ENCODE measurements at places on chromosomes 12 and 14.

- DNase-seq, result no peak
Measured at GRCh38 chr12:119182701-119183493, 4.2 kb downstream of the HSPB8 start.

- no peak for DNase-seq
Measured at GRCh38 chr14:101499513-101499912, 61.8 kb upstream of the DIO3 start.

- peak; percentile 35 for DNase-seq
Measured at GRCh38 chr14:31926123-31926522, 151.0 kb upstream of the ARHGAP5 start.

GRCh38 chr12:3256103-3256631, 179.0 kb downstream of the TSPAN9 start:
- DNase-seq, result no peak

DNA sequence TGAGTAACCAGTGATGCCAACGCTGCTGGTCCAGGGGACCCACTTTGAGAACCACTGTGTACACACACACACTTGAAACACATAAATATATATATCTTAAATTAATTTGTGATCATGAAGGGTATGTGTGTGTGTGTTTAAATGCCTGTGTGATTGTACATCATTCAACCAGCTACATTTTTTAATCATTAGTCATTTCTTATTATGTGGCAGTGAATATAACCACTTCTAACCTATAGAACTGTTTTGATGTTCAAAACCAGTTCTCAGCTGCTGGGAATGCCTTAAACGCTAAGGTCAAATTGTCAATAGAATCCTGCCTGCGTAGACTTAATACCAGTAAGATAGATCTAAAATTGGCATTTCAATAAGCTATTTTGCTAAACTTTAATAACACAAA, 330.0 kb downstream of the SYT1 start:
- DNase-seq, result no peak

DNA sequence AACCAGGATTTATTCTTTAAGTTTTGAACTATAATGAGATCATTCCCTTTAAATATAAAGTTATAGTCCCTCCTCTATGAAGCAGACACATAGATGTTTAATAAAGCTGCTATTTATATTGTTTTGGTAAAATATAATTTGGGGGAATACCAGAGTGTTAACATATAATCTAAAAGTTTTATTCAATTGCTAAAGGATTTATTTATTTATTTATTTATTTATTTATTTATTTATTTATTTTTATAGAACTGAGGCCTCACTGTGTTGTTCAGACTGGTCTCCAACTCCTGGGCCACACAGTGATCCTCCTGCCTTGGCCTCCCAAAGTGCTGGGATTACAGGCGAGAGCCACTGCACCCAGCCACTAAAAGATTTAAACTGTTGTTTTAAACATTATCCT, 98.6 kb downstream of the KICS2 start:
- DNase-seq, result no peak

GRCh38 chr12:30219047-30219446, 435.3 kb upstream of the TMTC1 start:
- DNase-seq, result no peak

DNA sequence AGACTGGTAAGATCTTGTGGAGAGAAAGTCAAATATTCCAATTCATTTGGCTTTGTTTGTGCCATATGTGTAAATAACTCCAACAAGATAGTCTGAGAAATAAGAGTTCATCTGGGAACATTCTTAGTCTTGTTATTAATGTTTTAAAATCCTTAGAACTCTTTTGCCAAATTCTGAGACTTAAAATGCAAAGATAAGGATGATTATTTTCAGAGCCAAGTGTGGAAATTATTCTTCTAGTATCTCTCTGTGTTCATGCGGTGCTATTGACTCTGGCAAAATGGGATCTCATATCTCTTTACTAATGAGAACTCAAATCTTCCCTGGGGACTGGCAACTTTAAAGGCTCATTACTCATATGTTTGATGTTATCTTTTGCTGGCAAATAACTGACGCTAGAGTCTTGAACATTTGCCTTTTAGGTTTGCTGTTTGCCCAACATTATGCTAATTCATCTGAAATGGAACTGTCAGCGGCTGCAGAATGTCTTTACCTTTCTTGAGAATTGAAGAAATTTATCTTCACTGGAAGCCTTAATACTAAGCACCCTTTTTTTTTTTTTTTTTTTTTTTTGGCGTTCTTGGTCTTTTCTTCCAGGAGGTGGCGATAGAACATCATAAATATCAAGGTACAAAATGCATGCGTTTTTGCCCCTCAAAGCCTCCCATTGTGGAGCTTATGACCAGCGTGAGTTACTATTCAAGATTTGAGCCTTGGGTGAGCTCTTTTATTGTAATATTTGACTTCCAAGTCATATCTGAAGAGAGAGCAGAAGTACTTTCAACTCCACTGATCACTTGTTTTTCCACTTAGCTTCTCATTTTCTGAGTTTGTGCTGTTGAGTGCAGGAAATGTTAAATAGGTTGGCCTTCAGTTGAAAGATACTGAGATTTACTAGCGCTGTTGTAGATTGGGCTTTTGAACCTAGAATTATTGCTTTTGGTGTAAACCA, 86.5 kb downstream of the CAND1 start:
- DNase-seq, result peak; percentile 67

DNA sequence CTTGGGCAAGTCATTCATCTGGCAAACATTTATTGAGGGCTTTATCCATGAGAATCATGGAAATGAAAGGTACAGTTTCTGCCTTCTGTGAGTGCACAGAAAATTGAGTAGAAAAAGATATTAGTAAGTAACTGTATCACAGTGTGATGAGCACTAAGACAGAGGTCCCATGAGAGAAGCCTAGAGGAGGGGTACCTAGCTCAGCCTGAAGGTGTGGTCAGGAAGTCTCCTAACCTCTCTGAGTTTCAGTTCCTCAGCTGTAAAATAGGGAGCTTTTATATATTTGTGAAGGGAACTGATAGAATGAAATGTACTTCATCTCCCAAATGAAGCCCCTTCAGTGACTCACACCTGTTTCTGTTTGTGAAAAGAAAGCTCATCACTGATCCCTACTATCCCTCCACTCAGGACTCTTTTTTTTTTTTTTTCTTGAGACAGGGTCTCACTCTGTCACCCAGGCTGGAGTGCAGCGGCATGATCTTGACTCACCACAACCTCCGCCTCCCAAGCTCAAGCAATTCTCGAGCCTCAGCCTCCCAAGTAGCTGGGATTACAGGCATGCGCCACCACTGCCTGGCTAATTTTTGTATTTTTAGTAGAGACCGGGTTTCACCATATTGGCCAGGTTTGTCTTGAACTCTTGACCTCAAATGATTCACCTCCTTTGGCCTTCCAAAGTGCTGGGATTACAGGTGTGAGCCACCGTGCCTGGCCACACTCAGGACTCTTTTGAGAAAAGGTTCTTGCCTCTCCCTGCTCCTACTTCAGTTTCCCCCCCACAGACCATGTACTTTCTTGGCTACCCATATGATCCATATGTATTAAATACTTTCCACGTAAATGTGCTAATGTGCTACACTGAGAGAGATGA, 93.7 kb upstream of the FUT8 start:
- DNase-seq, result no peak

GRCh38 chr12:110972866-110973265, 52.5 kb upstream of the MYL2 start:
- DNase-seq, result no peak

DNA sequence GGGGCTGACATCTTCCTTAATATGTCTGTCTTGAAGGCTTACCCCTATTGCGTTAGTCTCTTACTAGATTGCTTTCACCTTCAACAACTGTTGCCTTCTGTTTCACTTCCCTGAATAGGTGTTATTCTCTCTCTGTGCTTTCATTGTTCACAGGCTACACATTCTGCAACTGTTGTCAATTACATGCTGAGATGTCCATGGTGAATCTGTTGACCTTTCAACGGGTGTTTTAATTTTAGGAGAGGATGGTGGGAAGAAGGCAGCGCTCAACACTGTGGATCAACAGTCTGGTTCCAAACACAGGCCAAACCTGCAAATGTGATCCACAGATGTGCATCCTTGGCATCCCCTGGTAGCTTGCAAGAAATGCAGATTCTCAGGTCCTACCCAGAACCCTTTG, 101.9 kb downstream of the DACT1 start:
- no peak for DNase-seq

GRCh38 chr12:76548222-76548837, 11.2 kb downstream of the OSBPL8 start:
- DNase-seq, result no peak

- no peak for DNase-seq
Measured at GRCh38 chr12:85662207-85662602, 174.0 kb downstream of the RASSF9 start.

GRCh38 chr12:21546716-21547115, 20.6 kb downstream of the SPX start:
- DNase-seq, result no peak

- DNase-seq, result no peak
Measured at GRCh38 chr12:114661245-114661644, 22.7 kb downstream of the TBX3 start.

DNA sequence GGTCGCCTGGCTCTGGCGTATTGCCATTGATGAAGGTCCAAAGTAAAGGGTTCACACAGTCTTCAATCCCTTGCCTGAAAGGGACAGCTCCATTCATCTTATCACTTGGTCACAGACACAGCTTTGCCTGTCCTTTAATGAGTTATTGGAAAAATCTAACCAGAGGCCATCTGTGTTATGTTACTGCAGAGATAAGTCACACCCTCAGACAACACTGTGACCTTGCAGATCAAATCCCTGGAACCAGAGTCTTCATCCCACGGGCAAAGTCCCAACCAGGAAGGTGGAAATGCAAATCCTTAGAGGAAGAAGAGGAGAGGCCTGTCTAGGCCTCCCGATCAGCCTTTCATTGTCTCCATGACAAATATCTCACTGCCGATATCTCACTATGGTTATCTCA, 68.3 kb upstream of the SCN8A start:
- no peak for DNase-seq

- no peak for DNase-seq
Measured at GRCh38 chr14:93332397-93332852, 411 bp downstream of the BTBD7 start.

DNA sequence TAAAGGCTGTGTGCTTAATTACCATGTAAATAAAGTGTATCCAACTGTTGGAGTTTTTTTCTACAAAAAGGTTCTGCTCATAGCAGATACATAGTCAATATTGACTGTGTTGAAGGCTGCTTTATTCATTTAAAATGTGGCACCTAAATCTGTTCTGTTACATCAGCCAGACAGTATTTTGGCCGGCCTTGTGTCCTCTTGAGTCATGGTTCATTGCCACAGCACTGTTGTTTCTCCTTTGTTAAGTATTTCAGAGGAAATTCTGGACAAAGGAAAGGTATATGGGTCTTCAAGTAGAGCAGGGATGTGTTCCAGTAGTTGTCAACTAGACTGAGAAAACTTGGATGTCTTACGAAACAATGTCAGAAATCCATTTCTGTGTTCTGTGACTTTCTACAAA, 95.5 kb downstream of the SLC38A6 start:
- DNase-seq, result no peak

GRCh38 chr12:65592416-65592815, 231.9 kb upstream of the HMGA2 start:
- DNase-seq, result no peak

DNA sequence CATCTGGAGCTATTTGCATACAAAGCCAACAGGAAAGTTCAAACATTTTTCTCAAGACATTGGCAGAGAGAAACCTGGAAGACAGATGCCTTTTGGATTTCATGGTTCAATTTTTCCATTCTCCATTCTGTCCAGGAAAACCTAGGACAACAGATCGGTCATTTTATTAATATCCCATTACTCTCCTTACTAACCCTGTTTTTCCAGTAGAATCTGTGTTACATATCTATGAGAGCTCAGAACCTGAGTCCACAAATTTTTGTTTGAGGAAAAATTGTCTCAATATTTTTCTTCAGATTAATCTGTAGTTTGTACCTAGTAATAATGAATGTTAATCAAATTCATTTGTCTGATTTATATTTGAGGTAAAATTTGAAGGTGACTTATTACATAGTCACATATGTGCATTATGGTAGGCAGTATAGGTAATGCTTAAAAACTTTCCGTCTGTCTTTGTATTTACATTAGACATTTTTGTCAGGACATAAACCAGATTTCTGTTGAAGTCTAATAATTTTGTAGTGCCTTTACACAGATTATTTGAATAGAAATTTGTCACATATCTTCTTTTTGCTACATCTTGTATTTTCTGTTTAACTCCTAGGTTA, 75.3 kb downstream of the CCDC91 start:
- no peak for DNase-seq
